ENCODE measurements at places on chromosomes 3 and 15. TPM values are rescaled to one million over a fixed set of nuclear protein-coding genes. Genes with fewer than 3 reads are reported as not detected.

- no peak overlapping the region for H3K27ac ChIP-seq
- no peak overlapping the region for H3K4me3 ChIP-seq
- DNase-seq = no peak
- no peaks in the 10 kb centered on the region for H3K27me3 ChIP-seq
- peaks cover 19% of the 10 kb centered on the region for H3K4me1 ChIP-seq
These were observed 10.4 kb downstream of the INO80 start for GRCh38 chr15:41105348-41106334.

DNA sequence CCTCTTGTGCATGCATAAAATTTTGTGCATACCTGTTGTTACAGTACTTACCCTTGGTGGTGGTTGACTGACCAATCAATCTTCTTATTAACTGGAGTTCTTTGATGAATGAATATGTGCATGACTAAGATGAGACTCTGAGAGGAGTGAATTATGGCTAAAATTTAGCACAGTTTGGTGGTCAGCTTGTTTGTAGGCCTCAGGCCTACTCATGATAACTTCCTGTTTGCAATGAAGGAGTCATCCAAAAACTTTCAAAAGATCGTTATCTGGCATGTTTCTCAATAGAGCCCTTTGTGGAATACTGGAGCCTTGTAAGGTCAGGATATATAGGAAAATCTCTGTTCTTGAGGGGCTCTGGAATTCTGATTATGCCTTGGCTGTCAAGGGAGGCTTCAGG is 66.5 kb downstream of the LEKR1 start:
- no peaks in the 10 kb centered on the region for H3K27me3 ChIP-seq
- no peak for DNase-seq
- no peaks in the 10 kb centered on the region for H3K4me1 ChIP-seq
- peaks cover 4% of the 10 kb centered on the region for H3K36me3 ChIP-seq

DNA sequence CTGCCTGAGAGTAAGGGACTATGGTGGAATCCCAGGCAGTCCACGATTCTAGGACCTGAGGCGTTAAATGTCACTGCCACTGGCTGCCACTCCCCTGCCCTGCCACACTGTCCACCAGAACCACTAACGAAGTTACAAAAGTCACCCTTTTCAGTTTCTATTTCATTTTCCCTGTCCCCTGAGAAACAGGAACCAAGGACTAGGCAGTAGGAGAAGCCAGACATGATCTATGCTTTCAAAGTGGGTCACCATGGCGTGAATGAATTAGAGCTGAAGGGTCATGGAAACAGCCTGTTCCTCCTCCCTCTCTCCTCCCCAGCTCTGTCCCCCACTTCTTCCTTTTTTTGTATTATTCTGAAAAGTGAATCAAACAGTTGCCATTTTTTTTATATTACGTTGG is 9.1 kb upstream of the ADPRH start:
- H3K27me3 ChIP-seq = peaks cover 20% of the 10 kb centered on the region
- no peak for DNase-seq
- no peak overlapping the region for H3K27ac ChIP-seq
- no peak overlapping the region for H3K4me3 ChIP-seq
- H3K4me1 ChIP-seq = no peaks in the 10 kb centered on the region

DNA sequence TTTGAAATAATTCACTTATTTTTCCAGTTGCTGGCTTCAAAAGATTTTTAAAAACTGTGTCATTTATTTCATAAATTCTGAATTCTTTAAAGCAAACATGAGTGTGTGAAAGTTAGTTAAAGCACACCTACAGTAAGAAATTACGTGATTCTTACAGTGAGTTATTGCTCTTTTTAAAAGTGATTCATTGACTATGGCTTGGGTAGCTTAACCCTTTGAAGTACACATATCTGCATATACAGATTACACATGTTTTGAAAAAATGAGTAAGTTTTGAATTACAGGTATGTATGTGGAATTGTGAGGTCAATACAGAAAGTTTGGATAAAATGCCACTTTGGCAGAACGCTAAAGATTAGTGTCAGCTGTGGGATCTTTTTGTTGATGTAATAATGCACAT is 64.5 kb upstream of the MBNL1 start:
- H3K27me3 ChIP-seq = no peaks in the 10 kb centered on the region
- peak overlapping the region; percentile 99 for H3K27ac ChIP-seq
- H3K36me3 ChIP-seq = peaks cover 21% of the 10 kb centered on the region
- H3K4me1 ChIP-seq = peaks cover 66% of the 10 kb centered on the region

SAMMSON gene
- total RNA-seq = not detected

Measured in activated naive CD4-positive, alpha-beta T cell treated with anti-CD3 and anti-CD28 coated beads for 36 hours (primary cell).